ENCODE measurements at places on chromosomes 16 and 17.
A peak's percentile ranks its signal among the peaks of the same experiment; 100 is the strongest.

DNA sequence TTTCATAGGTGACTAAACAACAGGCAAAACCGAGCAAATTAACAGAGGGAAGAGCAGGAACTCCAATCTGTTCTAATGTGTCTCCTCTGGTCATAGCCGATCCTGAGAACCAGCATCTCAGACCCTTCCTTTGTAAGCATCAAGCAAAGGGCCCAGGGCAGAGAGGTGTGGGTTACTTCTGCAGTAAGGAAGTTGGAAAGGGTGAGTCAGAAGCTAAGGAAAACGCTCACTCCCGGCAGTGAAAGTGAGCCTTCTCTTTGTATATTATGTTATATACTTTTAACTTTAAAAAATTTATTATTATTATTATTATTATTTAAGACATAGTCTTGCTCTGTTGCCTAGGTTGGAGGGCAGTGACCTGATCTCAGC lies 77.7 kb downstream of the MRM3 start:
- no peak for DNase-seq

- no peak for DNase-seq
These were observed 44.7 kb downstream of the NEUROD2 start for GRCh38 chr17:39562976-39563375.

DNA sequence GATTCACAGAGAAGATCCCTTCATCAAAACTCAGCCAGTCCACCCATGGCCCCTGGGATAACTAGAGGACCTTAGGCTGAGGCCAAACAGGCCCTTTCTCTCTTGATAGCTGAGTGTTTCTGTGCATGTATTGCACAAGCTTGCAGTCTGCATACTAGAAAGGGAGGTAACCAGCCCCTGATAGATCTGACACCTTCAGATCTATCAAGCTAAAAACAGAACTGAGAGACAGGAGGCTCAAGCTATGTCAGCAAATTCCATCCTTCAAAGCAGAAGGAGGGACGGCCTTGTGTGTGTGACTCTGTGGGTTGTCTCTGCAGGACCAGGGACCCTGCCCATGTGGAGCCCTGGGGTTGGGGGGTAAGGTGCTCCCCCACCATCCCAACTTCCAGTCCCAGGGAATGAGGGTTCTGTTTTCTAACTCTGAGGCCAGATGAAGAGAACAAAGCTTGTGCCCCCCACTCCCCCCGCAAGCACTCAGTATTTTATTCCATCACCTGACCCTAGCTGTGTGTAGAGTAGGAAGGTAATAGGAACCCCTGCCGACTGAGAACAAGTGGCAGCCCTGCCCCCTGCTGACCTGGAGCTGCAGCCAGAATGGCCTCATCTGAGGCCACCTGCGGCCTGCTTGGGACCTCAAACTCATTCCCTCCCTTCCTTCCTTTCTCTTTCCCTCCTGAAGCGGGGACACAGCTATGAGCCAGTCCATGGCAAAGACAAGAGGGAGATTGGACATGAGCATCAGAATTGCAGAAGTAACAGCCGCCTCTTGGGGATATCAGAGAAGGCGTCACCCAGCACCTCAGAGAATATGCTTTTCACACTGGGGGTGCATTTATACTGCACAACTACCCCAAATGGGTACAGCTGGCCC lies 63.8 kb downstream of the SMPD3 start:
- no peak for DNase-seq

DNA sequence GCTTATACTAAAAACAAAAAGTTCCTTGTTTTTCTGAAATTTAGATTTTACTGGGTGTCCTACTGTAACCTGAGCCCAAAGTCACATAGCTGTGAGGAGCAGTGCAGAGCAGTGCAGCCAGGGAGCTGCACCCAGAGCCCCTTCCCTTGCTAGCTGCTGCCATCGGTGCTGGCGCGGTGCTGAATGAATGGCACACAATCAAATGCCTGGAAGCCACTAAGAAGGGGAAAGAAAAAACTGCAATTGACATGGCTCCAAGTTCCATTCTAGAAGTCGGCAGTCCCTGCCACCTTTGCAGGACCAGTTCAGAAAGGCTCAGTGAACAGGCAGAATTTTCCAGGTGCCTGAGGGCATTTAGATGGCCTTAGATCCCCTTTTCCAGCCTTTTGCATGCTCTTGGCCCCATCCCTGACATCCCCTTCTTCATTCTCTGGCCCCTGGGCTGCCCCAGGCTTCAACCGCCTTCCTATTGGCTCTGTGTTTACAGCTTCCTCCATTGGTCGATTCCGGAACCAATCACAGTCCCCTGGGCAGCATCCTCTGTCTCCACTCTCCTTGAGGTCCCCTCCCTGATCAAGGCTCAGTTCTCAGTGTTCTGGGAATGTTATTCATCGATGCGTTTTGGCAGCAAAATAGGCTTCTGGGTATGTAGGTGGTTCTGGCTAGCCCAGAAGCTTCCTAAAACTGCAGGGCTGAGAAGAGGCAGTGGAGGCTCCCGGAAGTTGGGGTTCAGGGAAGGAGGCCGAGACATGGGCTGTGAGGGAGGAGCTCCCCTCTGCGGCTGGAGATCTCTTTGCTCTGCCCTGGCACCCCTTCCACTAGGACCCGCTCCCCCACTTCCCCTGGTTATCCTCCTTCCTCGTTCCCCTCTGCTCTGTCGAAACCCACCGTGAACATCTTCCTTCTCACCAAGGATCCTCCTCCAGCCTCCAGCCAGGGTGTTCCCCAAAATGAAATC lies 37.9 kb downstream of the ATP2C2 start:
- no peak for DNase-seq

DNA sequence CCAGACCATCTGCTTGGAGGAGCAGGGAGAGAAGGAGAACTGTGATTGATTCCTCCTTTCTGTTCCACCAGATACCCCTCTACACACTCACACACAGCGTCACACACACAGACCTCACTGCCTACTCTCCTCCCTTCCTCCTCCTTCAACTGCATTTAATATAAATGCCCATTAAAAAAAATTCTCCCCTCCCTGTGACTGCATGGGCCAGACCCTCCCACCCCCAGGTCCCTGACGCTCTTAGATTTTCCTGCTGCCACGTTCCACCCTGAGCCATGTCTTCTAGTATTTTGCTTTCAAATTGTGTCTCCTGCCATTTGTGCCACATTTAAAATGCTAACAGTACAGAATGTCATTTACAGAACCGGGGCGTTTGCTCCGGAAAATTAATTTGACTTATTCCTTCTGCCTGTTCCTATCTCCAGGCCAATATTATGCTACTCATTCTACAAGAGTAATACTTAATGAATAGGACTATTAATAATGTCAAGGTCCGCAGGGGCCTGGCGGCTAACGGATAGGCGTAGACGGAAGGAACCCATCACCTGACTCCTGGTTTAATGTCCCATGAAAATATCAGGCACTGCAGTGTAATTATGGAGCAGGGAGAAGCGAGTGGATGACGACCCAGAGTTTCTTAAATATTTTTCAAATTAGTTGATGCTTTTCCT lies 100.2 kb downstream of the MRM1 start:
- DNase-seq: no peak

GRCh38 chr17:31882571-31882970 lies 18.9 kb downstream of the UTP6 start:
- no peak for DNase-seq

DNA sequence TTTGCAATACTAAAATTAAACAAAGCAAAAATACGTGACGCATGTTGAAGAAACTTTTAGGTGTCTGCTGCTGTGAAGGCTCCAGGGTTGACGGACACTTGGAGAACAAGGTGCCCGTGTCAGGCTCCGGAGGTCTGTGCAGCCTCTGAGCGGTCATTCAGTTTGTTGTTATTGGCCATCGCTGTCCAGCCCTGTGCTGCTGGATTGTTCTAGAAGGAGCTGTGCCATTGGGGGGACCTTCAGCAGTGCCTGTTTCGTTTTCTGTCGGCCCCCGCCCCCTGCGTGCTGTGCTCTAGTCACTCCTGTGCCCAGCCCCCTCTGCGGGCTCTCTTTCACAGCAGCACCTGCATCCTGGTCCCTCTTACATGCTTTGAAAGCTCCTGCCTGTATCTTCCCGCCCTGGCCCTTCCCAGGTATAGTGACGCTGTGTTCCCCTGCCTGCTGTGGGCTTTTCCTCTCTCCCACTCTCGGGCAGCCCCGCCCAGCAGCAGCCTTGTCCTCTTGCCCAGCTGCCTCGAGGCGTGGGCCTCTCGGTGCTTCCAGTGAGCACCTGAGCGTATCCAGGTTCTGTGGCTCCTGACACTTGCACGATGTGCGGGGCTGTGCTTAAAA lies 50.7 kb downstream of the RNF213 start:
- DNase-seq: peak; percentile 41

- no peak for DNase-seq
These were observed 47.3 kb downstream of the CCDC42 start for GRCh38 chr17:8697323-8697741.

DNA sequence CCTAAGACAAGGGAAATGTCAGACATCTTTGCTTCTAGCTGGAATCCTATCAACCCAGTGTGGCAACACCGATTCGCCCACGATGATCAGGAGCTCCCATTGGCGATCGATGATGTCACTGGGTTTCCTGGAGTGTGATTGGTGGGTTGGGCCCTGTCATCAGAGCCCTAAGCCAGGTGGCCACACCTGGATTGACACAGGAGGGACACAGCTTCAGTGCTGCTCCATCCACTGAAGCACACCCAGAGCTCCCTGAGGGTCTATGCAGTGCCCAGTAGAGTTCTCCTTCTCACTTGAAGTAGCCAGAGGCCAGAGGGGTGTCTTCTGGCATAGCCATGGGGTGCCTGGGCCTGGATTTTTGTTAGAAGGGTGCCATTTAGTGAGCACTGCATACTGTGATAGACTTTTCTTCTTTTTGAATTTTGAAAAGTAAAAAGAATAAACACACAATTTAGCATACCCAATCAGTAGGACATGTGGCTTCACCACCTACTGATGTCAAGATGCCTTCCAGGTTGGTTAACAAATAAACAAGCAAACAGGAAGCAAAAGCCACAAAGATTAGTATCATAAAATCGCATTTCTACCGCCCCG lies 77.6 kb downstream of the CMIP start:
- DNase-seq: no peak

DNA sequence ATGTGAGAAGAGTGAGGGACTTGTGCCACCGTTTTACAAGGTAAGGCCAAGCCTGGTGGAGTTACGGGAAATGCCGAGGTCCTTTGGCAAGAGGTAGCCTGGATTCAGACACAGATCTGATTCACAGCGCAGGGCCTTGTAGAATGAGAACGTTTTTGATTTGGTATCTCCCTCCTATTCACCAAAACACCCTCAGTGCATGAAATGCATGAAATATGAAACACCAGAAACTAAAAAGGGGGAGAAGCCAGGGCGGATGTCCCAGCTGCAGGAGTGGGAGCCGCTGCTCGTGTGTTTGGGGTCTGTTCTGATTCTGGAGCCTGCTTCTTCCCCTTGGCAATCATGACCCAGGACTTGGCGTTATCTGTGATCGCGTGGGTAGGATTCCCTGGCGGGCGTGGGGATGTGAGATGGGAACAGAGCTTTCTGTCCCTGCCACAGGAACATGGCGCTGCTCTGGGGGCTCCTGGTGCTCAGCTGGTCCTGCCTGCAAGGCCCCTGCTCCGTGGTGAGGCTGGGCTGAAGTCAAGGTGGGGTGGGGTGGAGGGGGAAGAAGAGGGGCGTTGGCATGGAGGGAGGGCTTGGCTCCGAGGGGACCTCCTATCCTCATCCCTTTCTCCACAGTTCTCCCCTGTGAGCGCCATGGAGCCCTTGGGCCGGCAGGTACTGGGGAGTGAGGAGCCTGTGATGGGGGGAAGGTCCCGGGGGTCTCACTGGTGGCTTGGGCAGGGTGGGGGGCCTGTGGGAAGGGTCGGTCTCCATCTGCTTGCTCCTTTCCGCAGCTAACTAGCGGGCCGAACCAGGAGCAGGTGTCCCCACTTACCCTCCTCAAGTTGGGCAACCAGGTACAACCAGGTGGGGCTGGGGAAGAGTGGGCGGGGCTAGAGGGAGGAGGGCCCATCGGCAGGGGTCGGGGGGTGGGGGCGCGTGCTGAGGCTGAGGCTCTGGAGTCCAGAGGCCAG lies 2.2 kb downstream of the SERPINF2 start:
- DNase-seq: no peak

DNA sequence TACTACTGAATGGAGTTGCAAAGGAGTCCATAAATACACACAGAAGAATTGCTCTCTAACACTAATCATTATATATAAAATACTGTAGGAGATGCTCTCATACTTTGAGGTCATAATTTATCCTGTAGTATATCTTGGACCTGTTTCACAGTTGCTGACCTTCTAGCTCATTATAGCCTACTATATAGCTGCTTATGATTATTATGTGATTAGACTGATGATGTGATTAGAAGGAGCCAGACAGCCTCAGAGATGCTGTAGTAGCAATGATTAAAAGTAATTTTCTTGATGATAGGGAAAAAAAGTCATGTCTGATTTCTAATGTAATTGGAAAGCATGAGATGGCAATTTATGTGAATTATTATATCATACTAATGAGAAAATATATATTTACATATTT lies 455.7 kb downstream of the CNTNAP4 start:
- no peak for DNase-seq

- no peak for DNase-seq
These were observed 164.7 kb downstream of the CNTNAP4 start for GRCh38 chr16:76441876-76442275.

GRCh38 chr17:8290043-8290442 lies 1.6 kb downstream of the RANGRF start:
- no peak for DNase-seq

DNA sequence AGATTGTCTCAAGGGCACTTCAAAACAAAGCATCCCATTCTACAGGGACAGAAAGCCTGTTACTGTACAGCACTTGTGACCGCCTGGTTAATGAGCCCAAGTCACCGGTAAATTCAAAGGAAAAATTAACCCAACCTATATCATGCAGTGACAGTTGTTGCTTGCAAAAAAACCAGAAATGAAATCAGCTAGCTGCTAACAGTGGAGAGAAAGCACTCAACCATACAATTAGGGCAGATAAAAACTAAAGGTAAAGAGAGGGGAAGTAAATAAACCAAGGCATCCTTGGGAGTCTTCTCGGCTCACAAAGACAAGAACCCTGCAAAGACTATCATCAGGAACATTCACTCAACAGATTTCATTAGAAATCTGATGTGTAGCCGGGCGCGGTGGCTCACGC lies 5.9 kb downstream of the RETREG3 start:
- no peak for DNase-seq

- no peak for DNase-seq
These were observed 4.2 kb upstream of the GFOD2 start for GRCh38 chr16:67723151-67723910.

DNA sequence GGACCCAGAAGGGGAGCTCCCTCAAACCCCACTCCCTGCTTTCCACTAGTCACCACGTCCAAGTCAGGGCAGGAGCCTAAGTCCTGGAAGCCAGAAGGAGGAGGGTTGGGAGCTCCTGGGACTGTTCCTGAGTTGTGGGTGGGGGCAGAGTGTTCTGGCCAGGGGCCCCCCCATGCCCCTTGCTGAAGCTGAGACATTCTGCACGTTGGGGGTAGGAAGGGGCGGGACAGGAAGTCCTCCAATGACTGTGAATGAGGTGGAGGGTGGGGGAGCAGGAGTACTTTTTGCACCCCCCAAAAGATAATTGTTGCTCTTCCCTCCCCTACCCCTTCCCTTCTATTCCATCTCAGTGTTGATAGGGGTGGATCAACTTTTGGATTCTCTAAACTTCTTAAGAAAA lies 21.4 kb upstream of the C17orf113 start:
- no peak for DNase-seq

- no peak for DNase-seq
These were observed 16.7 kb upstream of the PVALEF start for GRCh38 chr17:81148571-81148970.
